Kidney tubule cell (primary cell): ENCODE measurements at places on chromosomes 7 and 10.

GRCh38 chr10:86957471-86958115, at the start of gene MMRN2:
Gene MMRN2 (minus strand): TSS chr10:86957615. CDS start chr10:86957541, 74 bp downstream.
- no peak for DNase-seq

- no peak for DNase-seq
These were observed 212.3 kb downstream of the C7orf25 start for GRCh38 chr7:42699380-42700178.

GRCh38 chr7:28044825-28045224, 135.8 kb downstream of the JAZF1 start:
- DNase-seq = no peak

DNA sequence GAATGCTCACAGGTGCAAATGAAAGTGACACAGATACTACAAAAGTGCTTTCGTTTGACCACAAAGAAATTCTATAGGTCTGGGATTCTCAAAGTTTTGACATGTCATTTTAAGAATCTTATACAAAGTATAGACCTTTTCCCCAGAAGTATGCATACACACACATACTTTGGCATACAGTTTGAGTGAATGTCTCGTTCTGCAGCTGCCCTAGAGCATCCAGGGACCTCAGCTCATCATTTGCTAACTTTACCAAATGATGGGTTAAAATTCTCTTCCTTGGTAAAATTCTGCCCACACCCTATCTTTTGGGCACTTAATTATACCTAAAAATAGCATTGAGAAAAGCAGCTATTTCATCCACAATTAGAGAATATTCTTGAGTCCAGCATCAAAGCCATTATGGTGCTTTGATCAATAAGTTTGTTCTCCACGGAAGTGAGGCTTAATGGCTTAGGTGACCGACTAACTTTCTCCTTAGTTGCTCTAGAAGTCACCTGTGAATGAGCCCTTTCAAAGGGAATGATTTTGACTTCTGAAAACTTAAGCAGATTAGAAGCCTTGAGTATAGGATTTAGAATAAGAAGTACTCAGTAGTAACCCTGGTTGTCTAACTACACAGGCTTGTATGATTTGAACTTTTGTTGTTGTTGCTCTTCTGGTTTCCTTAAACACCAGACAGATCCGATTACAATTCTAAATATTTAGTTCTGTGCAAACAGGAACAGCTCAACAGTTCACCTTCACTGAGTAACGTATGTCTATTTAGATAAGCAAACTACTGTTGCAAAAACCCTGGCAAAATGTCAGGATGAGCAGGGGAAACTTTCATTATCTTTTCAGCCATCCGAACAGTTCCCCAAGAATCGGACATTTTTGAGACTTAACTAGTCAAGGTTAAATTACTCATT, 70.6 kb downstream of the CNNM2 start:
- no peak for DNase-seq

DNA sequence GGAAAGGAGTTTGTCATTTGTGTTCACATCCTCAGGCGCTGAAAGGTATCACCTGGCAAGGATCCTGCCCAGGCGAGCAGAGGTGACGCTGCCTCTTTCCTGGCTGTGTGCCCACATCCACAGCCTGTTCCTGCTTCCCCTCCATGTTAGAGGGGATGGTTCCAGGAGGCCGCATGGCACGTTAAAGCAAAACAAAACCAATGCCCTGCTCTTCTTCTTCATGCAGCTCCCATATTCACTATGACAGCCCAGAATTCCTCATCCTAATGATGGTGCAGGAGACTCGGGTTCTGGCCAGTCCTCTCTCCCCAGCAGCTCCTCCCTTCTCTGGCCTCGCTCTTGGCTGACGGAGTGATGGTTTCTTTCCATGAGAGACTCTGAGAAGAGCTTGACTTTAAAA, 678.5 kb upstream of the ANKRD30A start:
- DNase-seq = peak; percentile 60

- peak; percentile 57 for DNase-seq
These were observed 836 bp downstream of the KMT2E start for GRCh38 chr7:105014693-105015389.

- no peak for DNase-seq
These were observed 204.3 kb downstream of the SFMBT2 start for GRCh38 chr10:7206412-7207100.
